ENCODE measurements at places on chromosomes 11 and 22.

DNA sequence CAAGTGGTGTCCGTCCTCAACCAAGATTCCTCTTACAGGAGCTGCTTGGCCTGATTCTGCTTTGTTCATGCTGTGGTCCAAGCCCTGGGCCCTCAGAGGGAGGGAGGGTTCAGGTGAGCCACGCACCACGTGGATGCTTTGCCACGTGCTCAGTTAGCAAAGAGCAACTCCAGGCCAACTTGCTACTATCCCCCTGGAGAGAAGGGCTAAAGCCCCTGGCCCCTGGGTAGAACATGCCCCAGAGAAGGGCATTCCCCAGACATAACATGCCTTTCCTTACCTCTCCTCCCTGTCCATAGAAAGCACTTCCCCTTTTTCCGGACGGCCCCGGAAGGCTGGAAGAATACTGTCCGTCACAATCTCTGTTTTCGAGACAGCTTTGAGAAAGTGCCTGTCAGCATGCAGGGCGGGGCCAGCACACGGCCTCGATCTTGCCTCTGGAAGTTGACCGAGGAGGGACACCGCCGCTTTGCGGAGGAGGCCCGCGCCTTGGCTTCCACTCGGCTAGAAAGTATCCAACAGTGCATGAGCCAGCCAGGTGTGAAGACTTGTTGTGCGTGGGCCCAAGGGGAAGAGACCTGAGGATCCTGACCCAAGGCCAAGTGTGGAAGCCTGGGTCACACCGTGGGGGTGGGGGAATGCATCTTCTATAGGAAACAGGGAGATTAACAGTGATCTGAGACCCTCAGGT lies 8.8 kb downstream of the FOXR1 start:
- DNase-seq = no peak

- DNase-seq = no peak
Measured at GRCh38 chr11:84855508-84856245, 771.5 kb downstream of the DLG2 start.

DNA sequence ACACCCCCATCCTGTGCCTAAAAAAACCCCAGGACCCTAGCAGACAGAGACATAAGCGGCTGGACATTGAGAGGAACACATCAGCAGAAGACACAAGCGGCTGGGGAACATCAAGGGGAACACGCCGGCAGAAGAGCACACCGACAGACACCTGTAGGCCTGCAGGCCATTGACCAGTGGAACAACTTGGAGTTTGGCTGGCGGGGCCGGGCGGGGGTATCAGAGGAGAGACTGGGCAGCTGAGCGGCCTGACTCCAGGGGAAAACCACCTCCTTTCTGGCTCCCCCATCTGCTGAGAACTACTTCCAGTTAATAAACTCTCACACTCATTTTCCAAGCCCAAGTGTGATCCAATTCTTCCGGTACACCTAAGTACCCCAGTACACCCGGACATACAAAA lies 264.7 kb upstream of the ISX start:
- no peak for DNase-seq

DNA sequence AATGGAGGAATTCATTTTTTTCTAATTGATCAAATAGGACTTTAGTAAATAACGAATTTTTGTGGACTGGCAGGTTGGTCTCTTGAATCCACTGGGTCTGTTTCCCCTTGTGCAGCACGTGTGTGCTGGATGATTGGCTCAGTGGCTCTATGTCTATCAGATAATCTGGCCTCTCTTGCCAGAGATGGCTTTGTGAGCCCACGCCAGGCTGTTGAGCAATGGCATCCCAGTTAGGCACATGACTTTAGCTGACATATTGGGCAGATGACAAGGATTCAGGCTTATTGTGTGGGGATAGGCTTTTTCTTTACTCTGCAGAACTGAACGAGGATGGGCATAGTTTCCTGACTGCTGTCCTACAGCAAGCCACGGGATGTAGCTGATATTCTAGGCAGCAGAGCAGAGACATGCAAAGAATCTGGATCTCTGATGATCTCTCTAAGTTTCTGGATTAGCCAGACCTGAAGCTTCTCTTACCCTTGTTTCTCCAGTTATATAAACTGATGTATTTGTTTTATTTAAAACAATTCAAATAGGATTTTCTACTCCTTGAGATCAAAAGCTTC lies 144.9 kb downstream of the ARHGAP42 start:
- DNase-seq = no peak

- no peak for DNase-seq
Measured at GRCh38 chr22:26457661-26458272, 25.8 kb downstream of the HPS4 start.

DNA sequence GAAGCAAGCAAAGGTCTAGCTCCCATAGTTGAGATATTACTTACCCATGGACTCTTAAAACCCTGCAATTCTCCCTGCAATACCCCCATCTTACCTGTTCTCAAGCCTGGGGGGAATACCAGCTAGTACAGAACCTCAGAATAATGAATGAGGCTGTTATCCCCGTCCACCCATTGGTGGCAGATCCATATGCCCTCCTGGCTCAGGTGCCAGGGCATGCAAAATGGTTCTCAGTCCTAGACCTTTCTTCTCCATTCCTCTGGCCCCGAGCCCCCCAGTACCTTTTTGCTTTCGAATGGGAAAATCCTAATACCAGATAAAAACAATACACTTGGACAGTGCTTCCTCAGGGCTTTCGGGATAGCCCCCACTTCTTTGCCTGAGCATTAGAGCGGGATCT lies 86.4 kb downstream of the PIWIL4 start:
- DNase-seq = no peak

DNA sequence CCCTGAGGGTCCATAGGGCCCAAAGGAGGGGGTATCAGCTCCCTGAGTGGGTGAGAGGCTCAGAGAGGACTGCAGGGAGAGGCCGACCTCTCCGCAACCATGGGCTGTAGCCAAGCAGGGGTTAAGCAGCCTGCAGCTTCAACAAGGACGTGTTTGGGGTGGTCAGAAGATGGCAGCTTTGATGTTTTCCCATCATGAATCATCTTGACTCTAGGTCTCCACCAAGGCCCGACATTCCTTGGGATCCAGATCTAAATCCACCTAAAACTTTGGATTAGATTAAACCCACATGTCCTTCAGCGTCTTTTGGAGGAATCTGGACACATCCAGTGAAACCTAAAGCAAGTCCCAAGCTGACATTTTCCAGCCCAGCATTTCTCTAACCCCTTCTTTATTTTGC lies 19.8 kb downstream of the FBLN1 start:
- no peak for DNase-seq

GRCh38 chr11:130162733-130163132 lies 3.2 kb downstream of the ST14 start:
- no peak for DNase-seq

- DNase-seq = no peak
Measured at GRCh38 chr11:77650123-77650522, 12.5 kb upstream of the CLNS1A start.

DNA sequence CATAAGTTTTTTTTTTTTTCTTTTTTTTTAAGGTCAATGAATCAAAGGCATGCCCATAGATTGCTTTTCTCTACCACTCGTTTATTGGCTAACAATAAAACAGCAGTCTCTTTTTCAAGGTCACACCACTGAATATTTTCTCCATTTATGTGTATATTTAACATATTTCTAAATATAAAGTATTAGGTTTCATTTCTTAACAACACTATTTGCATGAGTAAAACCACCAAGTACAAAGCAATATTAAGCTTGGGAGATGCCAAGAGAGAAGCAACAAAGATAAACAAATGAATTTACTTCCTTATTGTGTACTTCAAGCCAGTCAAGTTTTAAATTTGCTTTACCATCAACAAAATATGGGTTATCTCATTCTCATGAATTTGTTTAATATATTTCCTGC lies 708.9 kb upstream of the CCDC179 start:
- DNase-seq = no peak

DNA sequence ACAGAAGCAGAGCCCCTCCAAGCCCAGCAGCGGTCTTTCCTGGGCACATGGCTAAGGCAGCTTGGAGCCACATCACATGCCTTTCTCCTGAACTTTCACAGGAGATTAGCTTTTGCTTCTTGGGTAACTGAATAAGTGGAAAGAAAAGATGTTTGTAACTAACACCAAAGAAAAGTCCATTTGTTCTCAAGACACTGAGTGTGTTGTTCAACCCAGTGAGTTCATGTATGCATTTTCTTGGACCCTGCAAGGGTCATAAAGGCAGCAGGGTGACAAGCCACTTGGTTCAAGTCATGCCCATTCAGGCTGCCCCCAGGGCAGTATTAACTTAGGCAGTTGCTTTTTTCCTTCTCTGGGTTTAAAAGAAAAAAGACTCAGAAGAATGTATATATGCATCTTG lies 203.4 kb downstream of the FAM76B start:
- no peak for DNase-seq

DNA sequence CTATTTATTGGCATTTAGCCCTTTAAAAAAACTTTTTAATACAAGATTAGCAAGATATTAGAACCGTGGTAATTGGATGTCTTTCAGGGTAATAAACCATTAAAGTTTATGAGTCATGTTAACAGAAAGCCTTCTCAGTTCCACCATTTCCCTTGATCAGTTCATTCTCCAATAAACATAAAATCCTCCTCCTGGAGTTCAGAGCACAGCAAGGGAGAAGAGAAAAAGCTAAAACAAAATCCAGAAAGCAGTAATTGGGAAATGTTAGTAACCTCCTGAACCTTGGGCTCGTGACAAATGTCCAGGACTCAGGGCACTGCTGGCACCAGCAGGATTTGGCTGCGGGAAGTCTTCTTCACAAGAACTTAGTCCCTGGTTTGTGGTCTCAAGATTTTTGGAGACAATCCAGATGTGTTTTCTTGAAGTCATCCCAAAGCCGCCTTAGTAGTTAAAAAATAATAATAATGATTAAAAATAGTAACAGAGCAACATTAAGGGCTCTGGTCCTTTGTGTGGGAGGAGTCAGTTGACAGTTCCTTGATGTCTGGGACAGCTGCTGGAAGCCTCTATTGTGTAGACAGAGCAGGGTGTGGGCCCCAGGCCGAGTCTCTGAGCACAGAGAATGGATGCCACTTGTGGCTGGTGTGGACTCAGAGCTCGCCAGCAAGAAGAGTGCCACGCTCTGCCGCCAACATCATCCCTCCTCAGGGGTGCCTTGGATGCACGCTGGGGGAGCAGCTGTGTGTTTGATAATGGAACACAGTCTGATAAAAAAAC lies 43.4 kb upstream of the PITPNB start:
- no peak for DNase-seq

- DNase-seq = peak; percentile 45
Measured at GRCh38 chr22:44664149-44664548, 37.9 kb upstream of the PRR5 start.

GRCh38 chr22:49582181-49582580 lies 245.5 kb downstream of the BRD1 start:
- no peak for DNase-seq

DNA sequence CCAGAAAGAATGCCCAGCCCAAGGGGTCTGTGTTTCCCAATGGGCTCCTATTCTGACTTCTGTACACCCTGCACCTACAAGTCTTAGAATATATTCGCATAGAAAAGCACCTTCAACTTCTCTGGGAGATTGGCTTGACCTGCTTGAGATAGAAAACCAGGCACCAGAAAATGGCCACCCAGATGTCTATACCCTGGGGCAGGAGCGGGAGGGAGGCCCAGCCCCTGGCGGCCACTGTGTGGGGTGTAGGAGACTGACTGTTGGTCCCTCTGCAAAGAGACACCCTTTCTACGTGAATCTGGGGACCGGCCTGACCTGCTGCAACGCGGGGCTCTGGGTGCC lies 8.5 kb downstream of the DENND6B start:
- DNase-seq = no peak

GRCh38 chr22:37239336-37240239 lies 4.5 kb downstream of the RAC2 start:
- no peak for DNase-seq

DNA sequence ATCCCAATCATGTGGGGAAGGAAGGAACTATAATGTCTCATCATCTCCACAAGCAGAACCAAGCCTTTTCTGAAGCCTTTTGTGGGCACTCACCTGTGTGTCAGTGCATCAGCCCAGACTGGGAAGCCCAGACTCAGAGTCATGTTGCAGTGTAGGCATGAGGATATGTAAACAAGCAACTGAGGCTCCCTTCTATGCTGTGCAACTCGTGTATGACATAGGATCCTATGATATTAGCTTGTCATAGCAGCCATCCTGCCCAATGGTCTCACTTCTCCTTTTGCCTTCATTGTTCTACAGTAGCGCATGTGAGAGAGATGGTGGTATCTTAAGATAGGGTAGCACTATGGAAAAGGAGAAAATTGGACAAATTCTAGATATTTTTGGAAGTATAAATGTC lies 103.4 kb upstream of the OLFML1 start:
- DNase-seq = no peak

DNA sequence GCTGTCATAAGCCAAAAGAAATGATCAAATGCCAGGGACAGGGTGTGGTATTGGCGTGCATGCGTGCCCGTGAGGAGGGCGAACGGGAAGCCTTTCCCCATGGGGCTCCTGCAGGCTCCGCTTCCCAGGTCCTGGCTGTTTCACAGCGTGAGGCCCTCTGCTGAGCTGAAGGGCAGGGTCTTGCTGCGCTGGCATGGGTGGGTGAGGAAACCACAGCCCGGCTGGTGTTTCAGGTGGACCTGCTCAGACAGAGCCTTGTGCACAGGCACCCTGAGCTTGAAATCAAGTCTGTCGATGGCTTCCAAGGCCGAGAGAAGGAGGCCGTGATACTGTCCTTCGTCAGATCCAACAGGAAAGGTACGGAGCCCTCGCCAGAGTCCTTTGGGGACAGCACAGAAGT lies 31.4 kb downstream of the IGHMBP2 start:
- no peak for DNase-seq

- no peak for DNase-seq
Measured at GRCh38 chr22:32567544-32567943, 92.9 kb downstream of the FBXO7 start.

GRCh38 chr11:125281831-125282595 lies 117.5 kb downstream of the PKNOX2 start:
- DNase-seq = no peak

- DNase-seq = no peak
Measured at GRCh38 chr11:44632466-44633123, 67.1 kb downstream of the CD82 start.

DNA sequence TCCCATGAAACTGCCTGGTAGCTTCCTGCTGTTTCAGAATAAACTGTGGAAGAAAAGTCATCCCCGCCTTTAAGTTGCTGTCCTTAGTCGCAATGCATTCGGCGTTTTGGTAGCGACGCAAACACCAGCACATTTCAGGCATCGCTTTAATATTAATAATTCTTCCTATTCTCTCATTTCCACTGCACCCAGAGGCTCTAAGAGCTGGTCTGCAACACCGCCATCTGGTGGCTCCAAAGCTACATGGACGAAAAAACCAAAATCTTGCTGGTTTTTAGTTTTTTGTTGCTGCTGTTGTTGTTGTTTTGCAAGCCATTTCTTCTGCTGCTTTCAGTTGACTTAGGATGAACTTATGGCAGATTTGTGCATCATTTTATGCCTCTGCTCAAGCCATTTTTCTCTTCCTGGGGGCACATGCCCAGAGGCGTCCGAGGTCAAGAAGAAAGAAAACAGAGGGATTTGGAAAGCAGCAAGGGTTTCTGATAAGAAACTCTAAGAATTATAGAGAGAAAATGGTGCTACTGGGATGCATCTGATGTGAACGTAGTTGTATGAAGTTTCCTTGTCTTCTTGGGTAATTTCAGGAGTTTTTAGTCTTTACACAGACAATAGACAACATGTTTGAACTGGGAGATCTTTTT lies 345.4 kb upstream of the KIRREL3 start:
- DNase-seq = no peak

- DNase-seq = no peak
Measured at GRCh38 chr22:45996241-45997076, 19.5 kb upstream of the WNT7B start.
